ENCODE measurements at places on chromosomes 5 and 9.

- DNase-seq = peak; percentile 8
These were observed 918.6 kb upstream of the DMAC1 start for GRCh38 chr9:8718121-8718725.

GRCh38 chr5:64144425-64145215 lies 21.0 kb upstream of the RNF180 start:
- peak; percentile 59 for DNase-seq

GRCh38 chr9:110173322-110173642 lies 34.7 kb downstream of the C9orf152 start:
- no peak for DNase-seq

DNA sequence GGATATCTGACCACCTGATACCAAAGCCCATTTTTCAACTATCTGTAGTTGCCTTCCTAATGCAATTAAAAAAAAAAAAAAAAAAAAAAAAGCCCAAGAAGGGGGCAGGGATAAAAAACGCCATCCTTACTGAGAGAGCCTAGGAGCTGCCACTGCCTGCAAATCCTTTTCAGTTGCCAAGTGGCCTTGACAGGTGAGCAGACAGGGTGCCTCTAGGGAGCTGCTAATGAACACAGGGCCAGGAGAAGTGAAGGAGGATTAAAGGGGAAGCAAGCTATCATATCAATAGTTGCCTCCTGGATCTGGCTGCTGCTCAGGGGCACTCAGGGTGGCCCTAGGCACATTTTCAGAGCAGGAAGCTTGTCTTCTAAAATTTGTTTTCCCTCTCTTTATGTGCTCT lies 547.4 kb downstream of the TLE1 start:
- no peak for DNase-seq

DNA sequence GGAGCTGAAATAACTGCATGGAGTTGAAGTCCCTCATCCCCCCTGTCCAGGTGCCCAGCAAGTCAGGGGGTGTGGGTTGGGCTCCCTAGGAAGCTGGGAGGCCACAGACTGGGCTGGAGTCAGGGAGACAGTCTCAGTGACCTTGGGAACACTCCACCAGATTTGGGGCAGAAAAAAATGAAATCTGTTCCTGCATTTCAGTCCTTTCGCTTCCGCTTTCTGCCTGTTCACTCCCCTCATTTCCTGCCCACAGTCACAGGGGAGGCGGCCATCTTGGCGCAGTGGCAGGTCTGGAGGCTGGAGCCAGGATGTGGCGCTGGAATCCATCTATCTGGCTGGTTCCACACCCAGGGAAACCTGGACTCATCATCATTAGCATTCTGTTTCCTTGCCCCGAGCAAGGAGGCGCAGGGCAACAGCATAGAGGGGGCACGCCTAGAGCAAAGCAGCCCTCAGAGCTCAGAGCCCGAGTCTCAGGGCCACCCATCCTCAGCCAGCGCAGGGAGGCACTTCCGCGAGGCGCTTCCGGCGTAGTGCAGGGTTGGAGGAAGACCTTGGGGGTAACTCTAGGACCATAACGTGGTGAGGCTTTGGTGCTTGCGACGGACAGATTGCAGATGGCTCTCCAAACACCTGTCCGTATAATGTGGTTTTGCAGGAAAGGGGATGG lies 86.2 kb upstream of the HSPA9 start:
- DNase-seq = no peak

- DNase-seq = peak; percentile 65
These were observed 17.5 kb upstream of the DHFR start for GRCh38 chr5:80672140-80672736.

- DNase-seq = no peak
These were observed 109.2 kb upstream of the SMIM23 start for GRCh38 chr5:171676286-171676944.

- DNase-seq = peak; percentile 50
These were observed 97.1 kb downstream of the ENC1 start for GRCh38 chr5:74543162-74543995.

DNA sequence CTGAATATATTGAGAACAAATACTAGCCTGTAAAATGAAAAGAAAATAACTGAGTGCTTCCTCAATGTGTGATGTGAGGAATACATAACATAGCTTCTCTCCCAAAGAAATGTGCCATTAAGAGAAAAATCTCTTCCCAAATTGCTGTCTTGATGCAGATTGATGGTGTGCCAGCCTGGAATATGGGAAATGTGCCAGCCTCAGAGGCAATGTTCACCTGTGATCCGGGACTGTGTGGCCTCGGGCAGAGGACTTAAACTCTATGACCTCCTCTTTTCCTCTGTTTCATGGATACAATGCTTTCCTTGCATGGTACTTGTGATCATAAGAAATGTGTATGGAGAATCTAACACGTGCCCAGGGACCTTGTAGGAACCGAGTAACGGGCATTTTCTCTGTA lies 370.9 kb downstream of the DIRAS2 start:
- no peak for DNase-seq

DNA sequence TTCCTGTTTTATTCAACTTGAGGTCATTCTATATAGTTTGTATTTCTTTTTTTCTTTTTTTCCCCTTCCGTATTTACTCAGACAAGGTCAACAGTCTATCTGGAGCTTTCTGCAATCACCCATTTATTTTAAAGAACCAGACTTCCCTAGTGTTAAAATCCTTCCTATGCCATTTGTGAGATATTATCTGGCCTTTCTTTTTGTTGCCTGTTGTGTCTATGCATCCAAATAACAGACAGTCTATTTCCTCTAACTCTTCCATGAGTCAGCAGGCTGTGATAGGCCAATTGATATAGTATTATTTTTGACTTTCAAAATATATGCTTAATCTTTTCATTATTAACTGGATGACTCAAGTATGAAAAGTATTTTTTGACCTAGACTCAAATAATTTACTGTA lies 291.2 kb upstream of the PTPRD start:
- DNase-seq = no peak

- DNase-seq = peak; percentile 19
These were observed 111.5 kb downstream of the MTREX start for GRCh38 chr5:55418994-55419968.

- no peak for DNase-seq
These were observed 65.5 kb downstream of the ARHGEF28 start for GRCh38 chr5:73691302-73692080.

GRCh38 chr5:43066799-43067741 lies 27.0 kb upstream of the ANXA2R start:
- DNase-seq = peak; percentile 73

DNA sequence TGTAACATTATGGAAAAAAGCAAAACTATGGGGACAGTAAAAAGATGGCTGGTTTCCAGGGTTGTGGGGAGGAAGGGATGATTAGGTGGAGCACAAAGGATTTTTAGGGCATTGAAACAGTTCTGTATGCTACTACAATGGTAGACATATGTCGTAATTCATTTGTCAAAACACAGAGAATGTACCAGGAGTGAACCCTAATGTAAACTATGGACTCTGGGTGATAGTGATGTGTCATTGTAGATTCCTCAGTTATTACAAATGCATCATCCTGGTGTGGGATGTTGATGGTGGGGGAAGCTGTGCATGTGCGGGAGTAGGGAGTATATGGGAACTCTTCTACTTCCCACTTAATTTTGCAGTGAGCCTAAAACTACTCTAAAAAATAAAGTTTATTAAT lies 135.0 kb upstream of the GABRP start:
- DNase-seq = no peak

DNA sequence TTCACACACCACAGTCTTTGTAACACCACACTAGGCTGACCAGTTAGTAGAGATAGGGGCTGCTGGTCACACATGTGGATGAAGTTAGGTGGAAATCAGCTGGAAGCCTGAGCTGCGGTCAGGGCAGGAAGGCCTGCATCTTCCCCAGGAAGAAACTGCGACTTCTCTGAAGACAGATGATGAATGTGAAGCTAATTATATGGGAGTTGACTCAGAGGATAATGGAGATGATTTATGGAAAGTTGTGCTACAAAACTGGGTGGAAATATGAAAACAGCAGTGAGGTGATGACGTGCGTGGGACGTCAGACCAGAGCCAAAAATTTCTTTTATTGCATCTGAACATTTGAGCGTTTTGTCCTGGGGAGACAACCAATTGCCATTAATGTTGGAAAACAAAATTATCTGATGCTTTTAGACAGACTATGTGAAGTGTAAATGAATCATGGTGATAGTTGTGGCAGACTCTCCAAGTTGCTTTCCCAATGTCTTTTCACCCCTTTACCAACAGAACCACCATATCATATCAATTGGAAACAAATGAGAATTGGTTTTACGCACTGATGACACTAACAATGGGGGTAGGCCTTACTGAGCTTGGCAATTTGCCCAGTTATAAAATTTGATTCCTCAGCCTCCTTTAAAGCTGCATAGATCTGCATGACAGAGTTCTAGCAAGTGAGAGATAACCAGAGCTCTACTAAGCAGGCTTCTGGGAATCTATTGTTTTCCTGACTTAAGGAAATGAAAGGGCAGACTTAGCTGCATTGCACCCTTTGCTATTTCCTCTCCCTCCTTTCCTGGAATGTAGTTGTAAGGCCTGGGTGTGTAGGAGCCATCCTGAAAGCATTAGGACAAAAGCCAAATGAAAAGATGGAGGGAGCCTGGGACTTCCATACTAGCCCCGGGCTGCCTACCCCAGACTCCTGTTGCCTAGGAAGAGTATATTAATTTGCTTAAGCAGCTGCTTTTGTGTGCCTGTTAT lies 84.0 kb downstream of the RAB3C start:
- DNase-seq = no peak

Data from AG08396 (cell line).